ENCODE measurements at places on chromosomes 1 and 21. TPM values are rescaled to one million over a fixed set of nuclear protein-coding genes. Genes with fewer than 3 reads are reported as not detected.

The RORC gene
- polyA plus RNA-seq = 11.8 TPM

The NGF gene
- 2.5 TPM for polyA plus RNA-seq

The FAM131C gene
- not detected for polyA plus RNA-seq

GRCh38 chr1:245444147-245444828 is 289.5 kb downstream of the KIF26B start:
- DNase-seq = no peak

- no peak for DNase-seq
These were observed 324.9 kb downstream of the SIPA1L2 start for GRCh38 chr1:232305050-232305449.

DNA sequence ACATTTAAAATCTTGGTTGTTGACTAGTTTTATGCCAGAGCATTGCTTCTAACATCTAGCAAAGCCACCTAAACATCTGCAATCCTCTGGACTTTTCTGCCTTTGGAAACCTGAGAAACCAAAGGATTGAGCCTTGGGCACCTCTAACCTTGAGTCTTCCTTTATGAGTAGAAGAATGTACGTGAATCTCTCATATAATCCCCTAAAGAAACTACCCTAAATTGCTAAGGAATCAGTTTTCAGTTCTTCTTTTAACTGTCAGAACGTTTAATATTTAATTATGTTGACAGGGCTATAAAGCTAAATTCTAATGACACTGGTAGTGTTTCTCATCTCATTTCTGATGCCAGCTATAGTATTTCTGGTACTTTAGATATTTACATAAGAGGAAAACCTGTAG is 997.3 kb downstream of the AMY1C start:
- no peak for DNase-seq

DNA sequence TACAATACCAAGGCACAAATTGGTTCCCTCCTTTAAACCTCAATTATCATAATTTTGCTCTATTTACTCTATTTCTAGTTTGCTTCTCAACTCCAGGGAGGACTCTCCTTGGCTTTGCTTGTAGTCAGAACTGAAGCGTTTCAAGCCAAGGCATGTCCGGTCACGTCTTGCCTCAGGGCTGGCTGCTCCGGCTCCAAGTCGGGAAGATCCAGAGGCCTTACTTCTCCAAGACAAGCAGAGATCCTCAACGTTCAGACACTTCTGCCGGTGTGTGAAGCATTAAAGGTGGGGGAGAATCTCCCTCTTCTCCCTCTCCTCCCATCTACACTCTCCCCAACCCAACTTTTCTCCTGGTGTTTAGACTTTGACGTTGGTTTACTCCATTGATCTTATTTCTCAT is 7.2 kb upstream of the HHAT start:
- DNase-seq = no peak

DNA sequence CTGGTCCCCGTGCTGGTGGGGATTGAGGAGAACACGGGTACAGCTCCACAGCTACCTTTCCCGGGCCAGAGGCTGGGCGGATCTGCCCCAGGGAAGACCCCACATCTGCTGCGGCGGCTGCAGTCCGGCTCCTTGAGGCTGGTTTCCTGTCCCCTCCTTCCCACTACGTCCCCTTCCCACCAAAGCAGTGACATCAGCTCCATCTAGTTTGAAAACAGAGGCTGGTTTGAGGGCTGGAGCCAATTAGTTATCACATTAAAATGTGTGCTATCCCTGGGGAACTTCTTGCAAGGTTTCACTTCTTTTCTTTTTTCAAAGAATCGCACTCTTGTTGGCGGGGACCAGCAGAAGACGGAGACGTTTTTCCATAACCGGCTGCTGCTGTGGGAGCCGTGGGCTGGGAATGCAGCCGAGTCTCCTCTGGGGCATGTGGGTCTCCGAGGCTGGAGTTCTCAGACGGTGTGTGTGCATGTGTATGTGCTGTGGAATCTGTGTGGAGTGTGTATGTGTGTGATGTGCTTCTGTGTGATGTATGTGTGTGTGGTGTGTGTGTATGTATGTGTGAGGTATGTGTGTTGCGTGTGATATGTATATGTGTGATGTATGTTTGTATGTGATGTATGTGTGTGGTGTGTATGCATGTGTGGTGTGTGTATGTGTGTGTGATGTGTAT is 8.9 kb upstream of the PCBP3 start:
- no peak for DNase-seq

- no peak for DNase-seq
These were observed 13.2 kb downstream of the ARHGEF11 start for GRCh38 chr1:157032303-157032702.

- DNase-seq = no peak
These were observed 53.0 kb upstream of the PRELP start for GRCh38 chr1:203422656-203423055.

GRCh38 chr1:229629261-229629660 is 3.2 kb downstream of the URB2 start:
- no peak for DNase-seq

GRCh38 chr1:8537991-8538390 is 220.1 kb downstream of the SLC45A1 start:
- DNase-seq = no peak

DNA sequence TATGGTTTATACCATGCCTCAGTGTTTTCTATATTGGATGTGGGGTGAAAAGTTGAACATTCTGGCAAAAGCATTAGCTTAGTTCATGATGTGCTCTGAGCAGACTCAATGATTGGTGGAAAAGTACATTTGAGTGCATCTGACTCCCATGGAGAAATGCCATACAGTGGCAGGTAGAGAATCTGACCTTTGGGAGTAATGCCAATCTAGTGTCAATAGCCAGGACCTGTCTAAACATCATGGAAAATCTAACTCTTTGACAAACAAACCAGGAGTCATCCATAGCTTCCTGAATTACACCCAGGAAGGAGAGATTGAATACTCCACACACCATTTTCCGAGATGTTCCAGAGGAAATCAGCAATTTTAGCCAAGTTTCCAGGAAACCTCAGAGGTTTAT is 51.0 kb downstream of the XCL1 start:
- DNase-seq = no peak

- no peak for DNase-seq
These were observed 31.0 kb downstream of the ILDR2 start for GRCh38 chr1:166944186-166944967.
